T-helper 2 cell (primary cell): ENCODE measurements at places on chromosomes 11 and 22.
A peak's percentile ranks its signal among the peaks of the same experiment; 100 is the strongest.

DNA sequence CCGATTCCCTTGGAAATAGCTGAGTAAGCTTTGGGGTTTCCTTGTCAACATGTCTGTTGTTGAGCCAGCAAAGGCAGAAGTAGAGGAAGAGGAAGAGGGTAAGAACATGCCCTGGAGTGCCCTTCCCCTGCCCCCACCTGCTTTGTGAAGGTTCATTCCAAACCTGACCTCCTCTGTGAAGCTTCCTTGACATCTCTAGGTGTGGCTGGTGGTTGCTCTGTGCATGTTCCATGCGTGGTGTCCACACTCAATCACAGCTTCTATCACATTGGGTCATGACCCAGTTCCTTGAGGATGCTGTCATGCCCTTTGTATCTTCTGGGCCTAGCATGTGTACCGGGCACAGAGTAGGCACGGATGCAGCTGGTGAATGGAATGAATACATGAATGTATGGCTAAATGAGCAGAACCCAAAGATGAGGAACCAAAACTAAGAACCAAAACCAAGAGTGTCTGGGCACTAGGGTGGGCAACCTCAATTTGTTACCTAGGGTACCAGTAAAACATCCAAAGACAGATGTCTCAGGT lies 23.7 kb upstream of the FXYD6 start:
- no peak for DNase-seq

DNA sequence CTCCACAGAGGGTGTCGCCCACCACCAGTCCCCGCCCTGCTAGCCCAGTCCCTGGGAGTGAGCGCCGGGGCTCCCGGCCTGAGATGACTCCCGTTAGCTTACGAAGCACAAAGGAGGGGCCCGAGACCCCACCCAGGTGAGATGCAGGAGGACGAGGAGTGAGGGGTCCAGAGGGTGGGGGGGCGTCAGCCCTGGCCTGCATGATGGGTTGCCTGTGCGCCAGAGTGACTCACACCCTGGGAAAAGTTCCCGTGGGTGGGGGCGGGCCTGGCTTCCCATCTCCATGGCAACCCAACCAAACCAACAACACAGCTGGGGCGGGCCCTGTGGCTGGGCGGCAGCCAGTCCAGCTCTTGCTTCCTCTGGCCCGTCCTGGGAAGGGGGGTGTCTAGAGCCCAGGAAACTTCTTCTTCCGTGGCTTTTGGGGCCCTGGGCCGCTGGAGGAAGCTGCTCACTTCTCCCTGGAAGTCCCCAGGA lies 4.5 kb downstream of the GAS2L1 start:
- DNase-seq: peak; percentile 33

- DNase-seq: no peak
Observed at GRCh38 chr11:86678823-86679222, 6.4 kb upstream of the ME3 start.

- no peak for DNase-seq
Observed at GRCh38 chr11:44615041-44615755, 49.7 kb downstream of the CD82 start.

DNA sequence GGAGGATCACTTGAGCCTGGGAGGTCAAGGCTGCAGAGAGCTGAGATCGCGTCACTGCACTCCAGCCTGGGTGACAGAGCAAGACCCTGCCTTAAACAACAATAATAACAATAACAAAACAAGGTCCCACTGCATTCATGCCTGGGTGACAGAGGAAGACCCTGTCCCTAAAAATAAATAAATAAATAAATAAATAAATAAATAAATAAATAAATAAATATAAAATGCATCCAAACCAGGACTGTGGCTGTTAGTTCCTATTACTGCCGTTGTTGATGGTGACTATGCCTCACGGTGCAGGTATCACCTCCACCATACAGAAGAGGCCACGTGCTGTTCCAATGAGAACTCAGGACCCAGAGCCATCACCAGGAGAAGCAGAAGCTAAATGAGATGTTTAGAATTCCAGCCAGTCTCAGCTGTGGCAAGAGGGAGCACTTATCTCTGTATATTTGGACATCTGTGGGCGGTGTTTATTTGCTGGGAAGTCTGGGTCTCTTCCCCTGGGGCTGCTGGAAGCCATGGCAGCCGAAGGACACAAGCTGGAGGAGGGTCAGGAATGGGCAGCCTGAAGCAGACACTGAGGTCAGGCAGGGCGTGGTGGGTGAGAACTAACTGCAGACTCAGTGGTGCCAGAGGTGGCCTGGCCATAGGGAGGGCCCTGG lies 21.6 kb downstream of the C11orf86 start:
- DNase-seq: no peak

- DNase-seq: no peak
Observed at GRCh38 chr11:16169956-16170847, 186.1 kb downstream of the SOX6 start.

DNA sequence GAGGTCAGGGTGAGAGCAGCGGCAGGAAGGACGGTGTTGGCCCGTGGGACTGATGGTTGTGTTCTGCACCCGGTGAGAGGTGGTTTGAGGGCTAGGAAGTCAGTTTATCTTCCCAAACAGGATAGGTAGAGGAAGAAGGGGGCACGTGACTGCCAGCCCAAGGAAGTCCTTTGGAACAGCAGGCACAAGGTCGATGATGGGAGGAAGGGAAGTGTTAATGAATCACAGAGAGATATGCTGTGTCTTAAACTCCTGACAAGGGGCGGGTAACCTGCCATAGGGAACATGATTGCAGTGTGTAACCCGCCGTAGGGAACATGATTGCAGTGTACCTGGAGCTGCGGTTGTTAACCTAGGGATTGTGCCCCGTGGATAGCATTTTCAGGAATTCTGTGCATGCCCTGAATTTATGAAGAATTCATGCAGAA lies 49.0 kb downstream of the PRR5L start:
- DNase-seq: no peak

DNA sequence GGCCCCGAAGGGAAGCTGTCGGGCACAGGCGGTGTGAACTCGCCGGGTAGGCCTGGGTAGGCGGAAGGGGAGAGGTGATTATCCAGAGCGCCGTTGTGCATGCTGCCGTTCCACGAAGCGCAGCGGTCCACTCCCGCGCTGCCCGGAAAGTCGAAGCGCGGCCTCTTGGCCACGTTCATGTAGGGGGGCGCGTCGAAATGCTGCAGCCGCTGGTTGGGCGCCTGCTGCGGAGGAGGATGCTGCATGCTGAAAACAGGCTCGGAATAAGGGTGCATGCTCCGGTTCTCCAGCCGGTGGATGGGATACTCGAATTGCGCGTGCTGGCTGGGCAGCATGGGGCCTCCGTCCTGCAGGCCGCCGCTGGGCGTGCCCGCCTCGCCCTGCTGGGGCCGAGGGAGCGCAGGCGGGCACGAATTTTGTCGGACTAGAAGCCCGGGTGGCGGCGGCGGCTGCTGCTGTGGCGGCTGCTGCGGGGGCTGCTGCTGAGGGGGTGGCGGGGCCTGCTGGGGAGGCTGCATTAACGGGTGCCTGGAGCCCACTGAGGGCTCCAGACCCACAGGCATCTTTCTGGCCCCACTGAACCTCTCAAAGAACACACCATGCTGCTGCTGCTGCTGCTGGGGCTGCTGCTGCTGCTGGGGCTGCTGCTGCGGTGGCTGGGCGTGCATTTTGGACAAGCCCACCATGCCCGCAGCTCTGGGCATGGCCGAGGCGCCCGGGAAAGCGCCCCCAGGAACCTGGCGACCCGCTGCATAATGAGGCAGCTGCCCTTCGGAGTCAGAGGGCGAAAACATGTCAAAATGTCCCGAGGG lies 2.3 kb downstream of the MN1 start:
- no peak for DNase-seq

DNA sequence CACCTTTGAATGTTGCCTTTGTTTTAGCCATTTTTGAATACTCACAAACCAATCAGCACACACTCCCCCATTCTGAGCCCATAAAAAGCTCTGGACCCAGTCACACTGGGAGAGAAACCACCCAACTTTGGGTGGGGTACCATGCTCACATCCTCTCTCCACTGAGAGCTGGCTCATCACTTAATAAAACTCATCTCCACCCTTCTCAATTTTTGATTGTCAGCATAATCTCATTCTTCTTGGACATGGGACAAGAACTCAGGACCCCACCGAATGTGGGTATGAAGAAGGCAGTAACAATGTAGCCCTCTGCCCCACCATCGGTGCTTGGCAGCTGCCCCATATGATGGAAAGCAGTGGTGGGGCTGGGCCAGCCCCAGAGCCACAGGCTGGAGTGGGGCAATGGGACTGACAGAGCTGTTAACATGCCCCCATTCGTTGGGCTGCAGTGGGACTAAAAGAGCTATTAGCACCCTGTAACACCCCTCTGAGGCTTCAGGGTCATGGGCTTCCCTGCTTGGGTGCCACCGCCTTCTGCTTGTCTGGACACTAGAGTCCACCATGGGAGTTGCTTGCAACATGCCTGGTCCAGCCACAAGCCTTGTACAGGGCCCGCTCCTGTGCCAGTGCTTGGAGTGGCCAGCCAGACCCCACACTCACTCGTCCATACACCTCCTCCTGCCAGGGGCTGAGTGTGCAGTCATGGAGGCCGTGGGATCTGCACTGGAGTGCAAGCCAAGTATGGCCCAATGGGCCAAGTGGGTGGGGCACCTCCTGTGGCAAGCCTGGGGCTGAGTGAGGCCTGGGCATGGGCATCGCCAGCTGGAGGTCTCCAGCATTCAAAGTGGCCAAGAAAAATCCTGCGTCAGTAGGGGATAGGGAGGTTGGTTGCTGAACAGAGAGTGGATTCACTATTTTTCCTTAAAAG lies 471.1 kb downstream of the TBC1D22A start:
- no peak for DNase-seq

GRCh38 chr11:114226356-114226755 lies 69.8 kb upstream of the NNMT start:
- DNase-seq: no peak

- DNase-seq: no peak
Observed at GRCh38 chr11:71251761-71252268, 562 bp downstream of the SHANK2 start.

- DNase-seq: no peak
Observed at GRCh38 chr11:44005063-44005701, 42.6 kb upstream of the ACCSL start.

GRCh38 chr11:103024086-103024485 lies 67.9 kb downstream of the DCUN1D5 start:
- no peak for DNase-seq

- DNase-seq: peak; percentile 51
Observed at GRCh38 chr11:65440831-65441499, 18.4 kb downstream of the NEAT1 start.

DNA sequence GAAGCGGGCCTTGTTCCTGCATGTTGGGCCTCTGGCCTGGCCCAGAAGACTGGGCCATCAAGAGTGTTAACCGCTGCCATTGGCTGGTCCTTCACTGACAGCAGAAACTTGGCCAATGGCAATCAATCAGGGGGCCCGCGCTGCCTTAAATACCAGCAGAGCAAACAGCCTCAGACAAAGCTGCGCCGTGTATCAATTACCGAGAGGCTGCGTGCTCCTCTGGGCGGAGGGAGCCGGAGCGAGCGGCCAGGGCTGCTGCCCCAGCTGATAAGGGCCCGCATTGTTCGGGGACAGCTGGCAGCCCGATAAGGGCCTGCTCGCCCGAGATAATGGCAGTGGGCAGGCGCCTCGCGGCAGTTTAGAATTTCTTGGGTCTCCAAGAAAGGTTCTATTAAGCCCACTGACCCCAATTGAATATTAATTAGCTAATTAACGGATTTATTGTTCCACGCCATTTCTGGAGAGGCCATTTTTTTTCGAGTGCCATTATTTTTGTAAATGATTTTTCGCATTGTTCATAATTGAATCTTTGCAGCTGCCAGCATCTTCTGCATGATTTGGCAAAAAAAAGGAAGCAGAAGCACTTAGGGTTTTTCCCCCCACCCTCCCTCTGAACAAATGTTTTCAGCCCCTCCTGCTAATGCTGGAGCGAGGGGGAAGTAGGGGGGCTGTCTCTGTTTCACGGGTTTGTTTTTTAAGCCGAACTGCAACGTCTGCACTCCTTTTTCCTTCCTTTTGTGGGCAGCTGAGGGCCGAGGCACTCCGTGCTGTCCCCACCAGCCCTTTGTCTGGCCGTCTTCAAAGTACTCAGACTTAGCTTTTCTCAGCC lies 37.6 kb upstream of the RIC3 start:
- DNase-seq: no peak

DNA sequence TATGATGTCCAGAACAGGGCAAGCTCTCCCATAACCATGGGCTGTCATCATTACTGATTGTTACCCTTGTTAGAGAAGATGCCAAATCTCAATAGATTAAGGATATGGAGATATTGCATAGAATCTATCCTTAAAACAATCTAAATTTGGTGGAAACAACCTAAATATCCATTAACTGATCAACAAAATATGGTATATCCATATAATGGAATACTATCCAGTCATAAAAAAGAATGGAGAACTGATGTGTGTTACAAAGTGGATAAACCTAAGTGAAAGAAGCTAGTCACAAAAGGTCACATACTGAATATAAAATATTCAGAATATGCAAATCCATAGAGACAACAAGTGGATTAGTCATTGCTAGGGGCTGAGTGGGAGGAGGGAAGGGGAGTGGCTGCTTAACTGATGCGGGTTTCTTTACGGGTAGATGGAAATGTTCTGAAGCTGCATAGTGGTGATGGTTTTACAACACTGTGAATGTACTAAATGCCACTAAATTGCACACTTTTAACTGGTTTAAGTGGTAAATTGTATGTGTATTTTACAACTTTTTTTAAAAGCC lies 36.1 kb upstream of the SMCO4 start:
- DNase-seq: no peak

DNA sequence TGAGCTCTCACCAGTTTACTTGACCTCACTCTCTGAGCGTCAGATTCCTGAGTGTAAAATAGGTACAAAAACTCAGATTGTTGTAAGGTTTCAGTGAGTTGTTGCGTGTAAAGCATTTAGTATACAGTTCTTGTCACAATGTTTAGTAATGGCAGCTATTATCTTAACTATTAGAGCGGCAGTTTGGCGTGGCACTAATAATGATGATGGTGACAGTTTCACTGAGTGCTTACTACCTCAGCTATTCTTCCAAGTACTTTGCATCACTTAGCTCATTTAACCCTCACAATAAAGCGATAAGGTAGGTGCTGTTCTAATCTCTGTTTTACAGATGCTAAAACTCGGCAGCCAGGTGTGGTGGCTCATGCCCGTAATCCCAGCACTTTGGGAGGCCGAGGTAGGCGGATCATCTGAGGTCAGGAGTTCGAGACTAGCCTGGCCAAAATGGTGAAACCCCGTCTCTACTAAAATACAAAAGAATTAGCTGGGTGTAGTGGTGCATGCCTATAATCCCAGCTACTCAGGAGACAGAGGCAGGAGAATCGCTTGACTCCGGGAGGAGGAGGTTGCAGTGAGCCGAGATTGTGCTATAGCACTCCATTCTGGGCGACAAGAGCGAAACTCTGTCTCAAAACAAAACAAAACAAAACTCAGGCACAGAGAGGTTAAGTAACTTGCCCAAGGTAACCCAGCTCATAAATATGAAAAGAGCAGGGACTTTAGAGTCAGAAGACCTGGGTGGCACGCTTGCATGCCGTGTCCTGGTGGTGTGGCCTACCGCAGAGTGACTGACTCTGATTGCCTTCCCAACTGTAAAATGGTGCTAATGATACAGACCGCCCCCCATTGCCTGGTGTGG lies 76.2 kb downstream of the PTPRJ start:
- DNase-seq: no peak

- DNase-seq: no peak
Observed at GRCh38 chr11:69880826-69881445, 61.7 kb upstream of the FGF3 start.

GRCh38 chr11:122646549-122647340 lies 8.8 kb upstream of the UBASH3B start:
- no peak for DNase-seq
